H7 (cell line): ENCODE measurements at places on chromosomes 4 and X. TPM values are rescaled to one million over a fixed set of nuclear protein-coding genes. Genes with fewer than 3 reads are reported as not detected.

DNA sequence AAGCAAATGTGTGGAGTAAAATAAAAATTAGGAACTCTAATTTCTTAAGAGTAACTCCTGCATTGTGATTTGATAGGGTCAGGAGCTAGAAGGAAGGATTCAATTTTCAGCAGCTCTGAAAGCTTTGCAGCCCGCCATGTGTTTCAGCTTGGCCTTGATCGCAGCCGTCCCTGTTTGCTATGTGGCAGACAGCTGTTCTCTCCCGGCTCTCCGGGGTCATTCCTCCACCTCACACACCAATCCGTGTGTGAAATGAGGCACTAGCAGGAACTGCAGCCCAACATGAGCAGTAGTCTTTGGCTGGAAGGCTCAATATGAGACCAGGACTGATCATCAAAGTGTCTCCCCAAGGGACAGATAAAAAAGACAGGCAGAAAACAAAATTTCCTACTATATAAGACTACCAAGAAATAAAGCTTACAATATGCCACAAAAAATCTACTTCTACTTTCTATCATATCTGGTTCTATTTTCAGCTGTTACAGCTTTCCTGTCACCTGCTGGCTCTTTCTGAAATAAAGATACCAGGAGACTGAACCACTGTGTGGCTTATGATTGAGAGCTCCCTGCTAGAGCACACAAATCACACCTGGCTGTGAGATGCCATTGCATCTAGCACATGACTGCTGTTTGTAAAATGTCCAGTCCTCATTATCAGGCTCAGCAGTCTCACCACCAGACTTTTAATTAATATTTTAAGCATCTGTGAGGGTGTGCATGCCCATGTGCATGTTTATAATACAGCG lies 44.1 kb upstream of the SEC24B start:
- peak; percentile 38 for DNase-seq

DNA sequence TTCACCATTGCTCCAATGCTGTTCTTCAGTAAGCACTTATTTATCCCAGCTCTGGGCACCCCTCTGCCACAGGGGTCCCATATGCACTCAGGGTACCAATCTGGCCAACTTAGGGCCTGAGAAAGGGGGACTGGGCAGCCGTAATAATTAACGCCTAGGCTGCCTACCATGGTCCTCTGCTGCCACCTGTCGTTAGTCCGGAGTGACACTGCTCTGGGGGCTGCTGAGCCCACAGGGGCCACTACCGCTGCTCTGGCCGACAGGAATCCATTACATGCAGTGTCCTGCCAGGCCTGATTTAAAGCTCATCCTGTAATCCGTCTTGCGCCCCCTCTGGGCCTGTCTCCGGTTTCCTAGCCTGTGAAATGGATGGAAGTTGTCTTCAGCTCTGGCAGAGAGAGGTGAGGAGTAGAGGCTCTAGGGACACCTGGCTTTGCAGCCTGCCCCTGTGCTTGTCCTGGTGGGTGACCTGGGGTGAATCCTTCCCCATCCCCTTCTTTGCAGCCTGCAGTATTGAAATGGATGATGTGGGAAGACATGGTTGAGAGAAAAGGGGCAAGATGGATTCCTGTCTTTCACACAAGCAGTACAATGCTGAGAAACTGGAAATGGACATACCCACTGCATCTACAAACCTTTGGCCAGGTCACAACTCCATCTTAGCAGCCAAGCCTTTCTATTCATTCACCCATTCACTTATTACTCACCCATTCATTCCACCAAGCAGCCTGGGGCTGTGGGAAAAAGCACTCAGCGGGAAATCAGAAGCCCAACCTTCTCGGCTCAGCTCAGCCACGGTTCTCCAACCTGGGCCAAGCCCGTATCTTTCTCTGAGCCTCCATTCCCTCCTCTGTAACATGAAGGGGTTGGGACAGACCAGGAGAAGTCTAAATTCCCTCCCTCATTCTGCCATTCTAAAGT lies 116.3 kb upstream of the NALF2 start:
- peak; percentile 80 for DNase-seq

DNA sequence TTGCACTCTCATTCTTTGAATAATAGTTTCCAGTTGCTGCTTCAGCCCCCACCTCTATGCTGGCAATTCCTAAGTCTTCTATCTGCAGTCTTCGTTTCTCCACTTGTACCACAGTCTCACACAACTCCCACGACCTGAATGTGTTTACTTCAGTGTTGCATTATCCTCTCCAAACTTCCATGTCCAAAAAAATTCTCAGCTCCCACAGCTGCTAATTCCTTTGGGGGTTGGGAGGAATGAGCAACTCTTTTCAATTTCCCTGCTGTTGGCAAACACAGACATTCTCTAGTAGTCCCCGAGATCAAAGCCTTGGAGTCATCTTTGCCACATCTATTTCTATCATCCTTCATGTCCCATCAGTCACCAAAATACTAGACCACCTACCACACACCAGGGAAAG lies 14.4 kb upstream of the CDS1 start:
- no peak for DNase-seq

MTTP gene
- 0.04 and 0.14 TPM in 2 replicates for total RNA-seq

DNA sequence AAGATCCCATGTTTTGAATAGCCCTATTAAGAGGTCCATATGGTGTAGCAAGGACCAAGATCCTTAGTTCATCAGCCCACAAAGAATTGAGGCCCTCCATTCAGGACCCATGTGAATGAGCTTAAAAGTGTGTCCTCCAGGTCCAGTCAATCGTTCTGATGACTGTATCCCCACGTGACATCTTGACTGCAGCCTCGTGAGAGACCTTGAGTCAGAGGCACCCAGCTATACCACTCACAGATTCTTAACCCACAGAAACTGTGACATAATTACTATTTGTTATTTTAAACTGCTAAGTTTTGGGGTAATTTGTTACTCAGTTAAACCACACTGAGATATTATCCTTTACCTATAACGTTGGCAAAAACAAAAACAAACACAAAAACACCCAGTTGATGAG lies 62.4 kb downstream of the ZNF182 start:
- DNase-seq, result no peak

DNA sequence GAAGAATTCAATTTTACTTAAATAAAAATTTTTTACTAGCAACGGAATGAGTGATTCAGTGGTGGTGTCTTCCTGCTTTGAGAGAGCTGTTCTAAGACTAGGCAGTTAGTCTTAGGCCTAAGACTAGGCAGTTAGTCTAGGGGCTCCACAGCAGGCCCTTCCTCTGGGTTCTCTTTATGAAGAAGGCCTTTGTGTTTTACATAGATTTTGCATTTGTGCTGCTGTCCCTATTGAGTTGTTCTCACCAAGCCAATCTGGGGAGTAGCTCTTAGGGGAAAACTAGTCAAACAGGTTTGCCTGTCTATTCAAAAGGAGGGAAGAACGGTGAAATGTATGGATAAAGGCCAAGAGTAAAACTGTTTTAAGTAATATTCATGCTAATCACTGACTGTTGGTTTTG lies 7.6 kb downstream of the UGT8 start:
- peak; percentile 27 for DNase-seq
